SK-MEL-5 (cell line): ENCODE measurements at places on chromosomes 13 and 19. TPM values are rescaled to one million over a fixed set of nuclear protein-coding genes. Genes with fewer than 3 reads are reported as not detected.
A peak's percentile ranks its signal among the peaks of the same experiment; 100 is the strongest.

DNA sequence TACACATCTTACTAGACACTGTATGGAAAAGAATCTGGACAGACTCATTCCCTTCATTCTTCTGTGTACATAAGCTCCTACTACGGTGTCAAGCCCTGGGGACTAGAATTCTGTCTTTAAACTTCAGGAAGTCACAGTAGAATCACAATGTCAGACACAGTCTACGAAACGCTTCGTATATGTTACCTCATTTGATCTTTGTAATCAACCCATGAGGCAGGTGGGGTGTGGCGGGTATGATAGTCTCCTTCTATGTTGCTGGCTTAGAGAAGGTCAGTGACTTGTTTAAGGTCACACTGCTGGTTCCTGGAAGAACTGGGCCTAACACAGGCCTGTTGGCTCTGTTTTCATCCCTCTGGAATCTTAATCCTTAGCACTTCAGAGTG is 32.2 kb upstream of the TPT1 start:
- no peak for DNase-seq

DNA sequence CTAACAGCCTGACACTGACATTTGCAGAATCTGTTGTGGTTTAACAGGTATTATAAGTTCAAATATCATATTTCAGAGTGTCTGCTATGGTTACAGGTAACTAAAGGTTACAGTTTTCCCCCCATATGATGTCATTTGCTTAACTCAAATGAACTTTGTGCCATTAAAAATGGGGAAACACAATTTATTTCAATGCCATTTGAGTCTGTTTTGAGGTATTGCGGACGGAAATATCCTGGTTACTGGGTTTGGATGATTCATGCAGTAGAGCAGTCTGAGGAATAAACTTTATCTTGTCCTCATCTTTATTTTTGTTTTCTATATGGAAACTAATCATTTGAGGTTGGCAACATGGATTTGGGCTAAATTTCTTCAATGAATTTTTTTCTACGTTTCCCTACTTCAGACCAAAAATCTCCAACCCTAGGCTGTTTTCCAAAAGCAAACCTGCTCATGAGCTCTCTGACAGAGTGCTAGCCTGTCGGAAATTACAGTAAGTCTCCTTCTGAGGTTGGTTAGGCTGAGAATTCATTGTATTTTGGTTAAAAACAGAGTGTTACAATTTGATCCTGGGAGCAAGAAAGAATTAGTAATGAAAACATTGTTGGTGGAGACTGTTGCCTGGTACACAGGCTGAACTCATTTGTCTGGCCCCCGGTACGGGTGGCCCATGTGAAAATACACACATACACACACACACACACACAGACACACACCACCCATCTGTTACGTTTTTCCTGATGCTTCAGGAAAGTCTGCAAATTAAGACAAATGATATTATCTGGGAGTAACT is 66.1 kb downstream of the AKAP11 start:
- no peak for DNase-seq

- DNase-seq = peak; percentile 37
Measured at GRCh38 chr19:44644402-44645016, 799 bp downstream of the PVR start.

The NECTIN2 gene
- total RNA-seq = 27.3 and 32.6 TPM in 2 replicates

The RYR1 gene
- 0.03 TPM in 1 of 2 replicates, not detected in the other for total RNA-seq

DNA sequence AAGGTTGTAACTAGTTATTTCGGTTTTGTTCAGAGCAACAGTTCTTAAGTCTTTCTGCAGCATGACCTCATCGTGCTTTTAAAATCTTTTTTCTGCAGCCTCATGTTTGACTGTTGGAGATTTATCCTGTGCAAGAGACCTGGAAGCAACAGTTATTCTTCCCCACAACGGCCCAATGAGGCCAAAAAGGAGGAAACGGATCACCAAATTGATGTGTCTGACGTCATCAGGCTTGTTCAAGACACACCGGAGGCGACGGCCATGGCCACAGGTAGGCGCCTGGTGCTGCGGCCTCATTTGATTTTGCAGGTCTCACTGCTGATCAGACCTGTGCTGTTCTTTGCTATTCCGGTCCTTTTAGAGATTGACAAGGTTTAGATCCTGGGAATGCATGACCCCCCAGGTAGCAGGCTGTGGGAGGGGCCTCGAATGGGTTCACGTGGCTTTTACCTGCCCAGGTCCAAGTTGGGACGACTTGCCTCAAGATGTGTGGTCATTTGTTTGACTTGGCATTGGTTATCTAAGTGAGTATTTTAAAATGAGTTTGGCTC is 66.8 kb upstream of the MCF2L start:
- DNase-seq = no peak

DNA sequence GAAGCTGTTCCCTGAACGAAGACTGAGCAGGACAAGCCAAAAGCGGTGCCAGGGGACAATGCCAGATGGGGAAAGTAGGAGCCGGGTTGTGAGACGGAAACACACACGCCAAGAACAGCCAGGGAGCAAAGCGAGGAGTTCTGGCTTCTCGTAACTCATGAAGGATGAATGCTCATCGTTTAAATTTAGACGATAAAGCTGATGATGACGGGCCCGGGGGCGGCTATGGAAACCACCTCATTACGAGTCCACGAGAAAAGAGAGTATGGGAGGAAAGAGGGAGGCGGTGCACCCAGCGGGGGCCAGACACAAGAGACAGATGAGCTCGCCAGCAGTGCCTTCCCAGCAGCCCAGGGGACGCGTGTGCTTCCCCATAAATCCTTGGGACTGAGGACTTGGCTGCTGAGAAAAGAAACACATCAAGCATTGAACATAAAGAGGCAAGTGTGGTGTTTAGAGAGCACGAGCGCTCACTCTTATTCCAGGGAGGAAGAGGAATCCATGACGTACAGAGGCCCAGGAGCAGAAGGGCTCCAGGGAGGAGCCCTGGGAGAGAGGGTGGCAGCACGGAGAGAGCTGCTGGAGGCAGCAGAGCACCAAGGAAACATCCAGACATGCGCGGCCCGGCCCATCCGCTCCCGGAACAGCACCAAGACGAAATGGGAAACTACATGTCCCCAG is 70.7 kb downstream of the EPS15L1 start:
- DNase-seq = no peak

DNA sequence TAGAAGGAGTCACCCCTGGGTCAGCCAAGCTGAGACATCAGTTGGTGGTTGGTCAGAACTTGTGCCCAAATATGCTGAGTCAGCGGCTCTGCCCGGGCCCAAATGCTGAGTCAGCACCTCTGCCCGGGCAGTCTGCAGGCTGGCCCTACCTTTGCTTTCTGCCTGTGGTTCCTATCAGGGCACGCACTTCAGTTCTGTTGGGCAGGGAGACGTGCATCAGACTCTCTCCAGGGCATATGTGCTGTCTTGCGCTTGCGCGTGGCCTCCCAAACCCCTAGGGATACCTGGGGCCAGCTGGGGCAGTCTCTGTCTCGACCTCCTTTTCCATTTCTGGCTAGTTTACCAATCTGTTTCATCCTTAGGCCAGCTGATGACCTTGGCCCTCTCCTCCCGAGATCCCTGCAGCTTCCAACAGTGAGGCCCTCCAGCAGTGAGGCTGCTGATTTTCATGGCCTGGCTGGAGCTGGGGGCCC is 24.4 kb upstream of the LDLR start:
- no peak for DNase-seq

The SH2D3A gene
- total RNA-seq = 0.32 and 0.34 TPM in 2 replicates

The EGLN2 gene
- total RNA-seq = 58.4 and 70.7 TPM in 2 replicates

The PLK5 gene
- total RNA-seq = not detected in 2 replicates

The CCDC169 gene
- 1.7 and 1.9 TPM in 2 replicates for total RNA-seq

- no peak for DNase-seq
Measured at GRCh38 chr19:6227156-6227935, 52.4 kb downstream of the MLLT1 start.

- no peak for DNase-seq
Measured at GRCh38 chr19:2731181-2731995, 8.4 kb downstream of the SLC39A3 start.

The KLHL1 gene
- total RNA-seq = 0.03 and 0.08 TPM in 2 replicates

GRCh38 chr19:38730731-38731589 is 13.3 kb downstream of the CAPN12 start:
- DNase-seq = no peak

The URAD gene
- total RNA-seq = not detected in 2 replicates

DNA sequence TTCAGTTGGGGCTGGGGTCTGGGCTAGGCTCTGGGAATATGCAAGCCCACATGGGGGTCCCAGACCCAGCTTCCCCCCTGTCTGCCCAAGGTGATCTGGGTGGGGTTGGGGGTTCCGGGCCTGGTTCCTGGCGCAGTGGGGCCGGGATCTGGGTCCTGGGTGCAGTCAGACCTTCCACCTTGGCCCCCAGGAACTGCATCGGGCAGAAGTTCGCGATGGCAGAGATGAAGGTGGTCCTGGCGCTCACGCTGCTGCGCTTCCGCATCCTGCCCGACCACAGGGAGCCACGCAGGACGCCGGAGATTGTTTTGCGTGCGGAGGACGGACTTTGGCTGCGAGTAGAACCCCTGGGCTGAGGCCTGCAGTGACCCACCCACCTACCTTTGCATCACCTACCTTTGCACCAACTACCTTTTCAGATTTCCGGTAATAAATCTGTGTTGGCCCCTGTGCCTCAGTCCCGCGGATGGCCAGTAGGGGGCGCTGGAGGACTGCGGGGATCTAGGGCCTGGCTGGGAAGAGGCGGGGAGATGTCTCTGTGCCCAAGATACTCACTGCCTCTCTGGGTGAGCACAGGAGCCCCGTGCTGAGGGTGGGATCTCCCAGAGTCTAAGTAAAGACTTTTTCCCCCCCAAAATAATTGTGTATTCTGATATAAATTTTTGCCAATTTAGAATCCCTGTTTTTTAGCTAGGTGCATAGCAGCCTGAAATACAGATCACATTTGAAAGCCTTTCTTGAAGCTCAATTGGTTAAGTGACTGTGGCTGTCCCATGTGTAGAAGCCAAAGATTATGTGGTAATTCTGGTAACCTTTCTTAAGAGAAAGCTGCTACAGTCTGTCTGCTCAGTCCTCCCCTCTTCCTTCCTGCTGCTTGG is 11.5 kb upstream of the CYP4F3 start:
- DNase-seq = peak; percentile 68

- DNase-seq = peak; percentile 98
Measured at GRCh38 chr13:35349673-35350278, 126.7 kb downstream of the MAB21L1 start.

The GNG8 gene
- not detected in 2 replicates for total RNA-seq

The CA11 gene
- 5.1 and 7.1 TPM in 2 replicates for total RNA-seq

GRCh38 chr19:41131186-41131585 is 17.0 kb downstream of the CYP2F1 start:
- DNase-seq = no peak

The CLEC17A gene
- total RNA-seq = 0.26 TPM in 1 of 2 replicates, not detected in the other

DNA sequence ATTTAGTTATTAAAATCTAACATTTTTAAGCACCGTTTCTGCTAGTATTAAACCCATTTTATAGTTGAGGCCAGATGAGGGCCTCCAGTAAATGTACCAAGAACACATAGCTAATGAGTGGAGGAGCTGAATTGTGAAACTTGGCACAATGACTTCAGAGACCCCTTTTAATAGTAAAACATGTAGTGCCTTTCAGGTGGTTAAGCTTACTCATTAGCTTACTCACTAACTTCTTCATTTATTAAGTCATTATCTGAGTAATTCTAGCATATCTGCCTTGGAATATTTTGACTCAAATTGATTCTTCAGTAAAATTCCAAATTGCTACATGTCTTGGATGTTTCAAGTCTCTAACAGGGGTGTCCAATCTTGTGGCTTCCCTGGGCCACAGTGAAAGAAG is 735.2 kb downstream of the LIG4 start:
- no peak for DNase-seq

The SLC25A41 gene
- 0.13 TPM in 1 of 2 replicates, not detected in the other for total RNA-seq
